AML-193 (cell line): ENCODE measurements at places on chromosomes 2 and 18.
A peak's percentile ranks its signal among the peaks of the same experiment; 100 is the strongest.

- no peak for DNase-seq
Observed at GRCh38 chr2:70627211-70627898, 73.7 kb upstream of the TGFA start.

GRCh38 chr2:127637725-127638252, 8.2 kb upstream of the GPR17 start:
- DNase-seq, result peak; percentile 7

DNA sequence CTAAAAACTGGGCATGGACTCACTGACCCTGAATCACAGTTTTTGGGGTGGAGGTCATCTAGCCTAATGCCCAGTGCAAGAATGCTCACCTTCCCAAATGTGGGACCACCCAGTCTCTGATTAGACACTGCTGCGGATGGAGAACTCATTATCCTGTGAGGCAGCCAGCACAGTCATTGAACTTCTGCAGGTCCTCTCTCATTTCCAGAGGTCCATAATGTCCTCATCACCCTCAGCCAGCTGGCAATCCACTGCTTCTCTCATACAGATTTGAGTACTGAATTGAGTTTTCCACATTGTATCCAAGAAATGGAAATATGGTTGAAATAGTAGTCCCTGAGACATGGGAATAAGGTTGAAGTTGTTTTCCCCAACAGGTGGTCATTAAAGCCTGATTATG, 5.0 kb upstream of the MYO5B start:
- no peak for DNase-seq

- DNase-seq, result no peak
Observed at GRCh38 chr2:226733189-226733858, 66.3 kb downstream of the IRS1 start.

DNA sequence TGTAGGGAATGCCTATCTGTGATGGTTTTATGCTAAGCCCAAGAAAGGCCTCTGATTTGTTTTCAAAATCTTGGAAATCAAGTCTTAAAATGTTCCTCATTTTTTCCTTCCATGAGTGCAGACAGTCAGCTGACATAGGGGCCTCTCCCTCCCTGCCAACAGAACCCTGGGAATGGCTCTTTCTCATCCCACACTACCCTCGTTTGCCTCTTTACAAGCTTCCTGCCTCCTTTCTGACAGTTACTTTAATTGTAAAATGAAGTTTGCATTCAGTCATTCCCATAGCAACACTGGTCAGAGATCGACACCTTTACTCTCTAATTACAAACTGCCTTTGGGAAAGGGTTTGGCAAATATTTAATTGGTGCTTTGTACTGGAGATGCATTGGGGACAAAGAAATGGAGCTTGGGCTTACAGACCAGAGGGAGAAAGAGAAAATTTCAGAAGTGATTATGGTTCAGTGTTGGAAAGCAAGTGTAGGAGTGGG, 25.4 kb downstream of the KIF5C start:
- no peak for DNase-seq

DNA sequence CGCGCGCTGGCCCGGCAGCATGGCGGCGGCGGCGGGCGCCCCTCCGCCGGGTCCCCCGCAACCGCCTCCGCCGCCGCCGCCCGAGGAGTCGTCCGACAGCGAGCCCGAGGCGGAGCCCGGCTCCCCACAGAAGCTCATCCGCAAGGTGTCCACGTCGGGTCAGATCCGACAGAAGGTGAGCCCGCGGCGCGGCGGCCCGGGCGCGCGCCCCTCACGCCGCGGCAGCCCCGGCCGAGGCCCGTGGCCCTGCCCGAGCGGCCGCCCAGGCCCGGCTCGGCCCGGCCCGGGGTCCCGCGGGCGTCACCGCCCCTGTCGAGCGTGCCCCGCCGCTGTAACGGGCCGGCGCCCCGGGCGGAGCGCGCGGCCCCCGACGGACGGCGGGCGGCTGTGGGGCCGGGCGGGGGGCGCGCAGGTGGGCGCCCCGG, 218 bp downstream of the DGKD start:
- DNase-seq, result no peak

DNA sequence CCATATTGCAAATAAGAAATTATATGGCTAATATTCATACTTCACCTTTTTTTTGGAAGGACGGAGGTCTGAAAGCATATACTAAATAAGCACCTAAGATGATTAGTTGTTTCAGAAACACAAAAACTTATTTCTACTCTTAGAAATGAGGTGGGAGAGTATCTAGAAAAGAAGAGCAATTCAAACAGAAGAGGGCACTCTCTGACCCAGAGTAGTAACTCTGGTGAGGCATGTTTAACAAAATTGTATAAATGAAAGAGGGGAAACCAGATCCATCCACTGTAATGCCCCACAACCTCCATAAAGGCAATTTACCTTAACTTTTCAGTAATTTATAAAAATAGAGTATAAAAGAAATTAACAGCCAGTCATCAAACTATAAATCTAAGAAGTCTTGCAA, 669.6 kb upstream of the VRK2 start:
- peak; percentile 44 for DNase-seq

DNA sequence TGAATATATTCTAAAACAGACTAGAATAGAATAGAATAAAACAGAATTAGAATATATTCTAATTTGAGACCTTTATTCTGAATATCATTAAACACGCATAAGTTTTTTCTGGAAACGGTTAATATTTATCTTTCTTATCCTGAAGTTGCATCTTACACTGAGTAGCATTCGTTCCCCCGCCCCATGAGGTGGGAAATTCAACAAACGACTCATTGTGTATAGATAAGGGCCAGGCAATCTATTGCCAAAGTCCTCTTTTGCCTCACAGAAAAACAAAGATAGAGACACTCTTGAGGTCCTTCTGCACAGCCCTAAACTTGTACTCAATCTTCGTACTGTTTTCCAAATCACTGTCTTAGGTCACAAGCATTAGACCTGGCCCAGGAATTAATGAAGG, 98.1 kb downstream of the COL6A3 start:
- no peak for DNase-seq

DNA sequence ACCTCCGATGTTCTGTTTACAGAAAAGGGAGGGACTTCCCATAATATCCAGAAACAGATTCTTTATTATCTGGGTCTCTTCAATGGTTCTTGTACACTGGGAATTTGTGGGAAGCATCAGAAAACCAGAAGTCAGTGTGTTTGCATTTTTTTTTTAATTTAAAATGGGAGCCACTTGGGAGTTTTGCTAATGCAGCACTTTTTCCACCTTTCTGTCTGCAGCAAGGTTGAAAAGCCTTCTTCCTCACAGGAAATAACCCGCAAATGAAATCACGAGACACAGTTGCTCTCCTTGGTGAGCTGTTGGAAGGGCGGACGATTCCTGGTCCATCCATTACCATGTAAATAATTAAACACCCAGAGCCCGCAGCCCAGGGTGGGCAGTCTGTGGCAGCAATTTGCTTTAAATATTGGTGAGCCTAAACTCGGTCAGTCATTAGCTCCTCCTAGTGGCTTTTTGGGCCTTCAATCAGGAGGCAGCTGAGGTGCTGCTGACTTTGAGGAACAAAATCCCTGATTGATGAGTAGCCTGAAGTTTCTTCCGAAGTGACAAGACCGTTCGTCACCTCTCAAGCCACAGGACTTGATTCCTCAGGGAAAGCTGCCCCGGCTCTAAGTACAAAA, 471.5 kb downstream of the EPHA4 start:
- no peak for DNase-seq

- DNase-seq, result no peak
Observed at GRCh38 chr2:119111115-119111975, 47.2 kb downstream of the C1QL2 start.

DNA sequence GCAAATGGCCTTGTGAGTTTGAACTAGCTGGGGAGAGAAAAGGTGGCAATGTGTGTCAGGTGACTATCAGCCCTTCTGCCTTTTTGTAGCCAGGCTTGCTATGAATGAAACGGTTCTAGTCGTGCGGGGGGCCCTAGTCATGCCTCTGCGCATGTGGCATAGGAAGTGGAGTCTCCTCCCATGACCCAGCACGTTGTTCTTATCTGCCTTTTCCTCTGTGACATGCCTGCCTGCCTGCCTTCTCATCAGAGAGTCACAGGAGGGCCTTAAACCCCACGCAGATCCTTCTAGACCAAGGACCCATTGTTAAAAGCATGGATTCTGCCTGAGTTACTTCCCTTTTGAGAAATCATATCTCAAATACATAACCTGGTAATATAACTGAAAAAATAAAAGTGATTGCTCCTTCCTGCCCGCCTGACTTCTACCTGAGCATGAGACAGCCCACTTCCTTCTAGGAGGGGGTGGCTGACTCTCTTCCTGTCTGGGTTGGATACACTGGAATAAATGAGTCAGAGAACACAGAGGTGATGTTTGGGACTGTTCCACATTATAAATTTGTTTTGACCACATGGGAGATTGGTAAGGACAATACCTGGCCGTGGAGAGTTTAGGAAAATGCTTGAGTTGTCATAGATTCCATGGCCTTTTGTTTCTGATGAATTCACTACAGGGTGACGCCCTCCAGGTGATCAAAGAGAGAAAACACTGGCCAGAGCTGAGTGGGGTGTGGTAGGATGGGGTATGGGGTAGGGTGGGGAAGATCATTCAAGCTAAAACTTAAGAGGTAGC, 49.8 kb downstream of the FBLN7 start:
- DNase-seq, result no peak

DNA sequence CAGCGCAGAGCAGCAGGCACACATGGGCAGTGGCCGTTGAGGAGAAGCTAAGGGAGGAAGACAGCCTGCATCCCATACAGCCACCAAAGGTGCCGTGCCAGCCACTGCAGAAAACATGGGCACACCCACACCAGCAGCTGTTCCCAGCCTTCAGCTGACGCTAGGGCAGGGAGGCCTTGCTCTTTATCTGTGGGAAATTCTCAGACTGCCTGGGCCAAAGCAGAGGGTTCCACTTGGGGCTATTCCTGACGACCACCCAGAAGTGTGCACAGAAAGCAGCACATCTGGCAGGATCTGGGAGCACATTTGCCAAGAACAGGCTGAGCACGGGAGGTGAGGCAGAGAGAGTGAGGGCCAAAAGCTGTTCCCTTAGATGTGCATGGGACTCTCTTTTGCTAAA, 101.3 kb upstream of the SOX11 start:
- DNase-seq, result no peak

DNA sequence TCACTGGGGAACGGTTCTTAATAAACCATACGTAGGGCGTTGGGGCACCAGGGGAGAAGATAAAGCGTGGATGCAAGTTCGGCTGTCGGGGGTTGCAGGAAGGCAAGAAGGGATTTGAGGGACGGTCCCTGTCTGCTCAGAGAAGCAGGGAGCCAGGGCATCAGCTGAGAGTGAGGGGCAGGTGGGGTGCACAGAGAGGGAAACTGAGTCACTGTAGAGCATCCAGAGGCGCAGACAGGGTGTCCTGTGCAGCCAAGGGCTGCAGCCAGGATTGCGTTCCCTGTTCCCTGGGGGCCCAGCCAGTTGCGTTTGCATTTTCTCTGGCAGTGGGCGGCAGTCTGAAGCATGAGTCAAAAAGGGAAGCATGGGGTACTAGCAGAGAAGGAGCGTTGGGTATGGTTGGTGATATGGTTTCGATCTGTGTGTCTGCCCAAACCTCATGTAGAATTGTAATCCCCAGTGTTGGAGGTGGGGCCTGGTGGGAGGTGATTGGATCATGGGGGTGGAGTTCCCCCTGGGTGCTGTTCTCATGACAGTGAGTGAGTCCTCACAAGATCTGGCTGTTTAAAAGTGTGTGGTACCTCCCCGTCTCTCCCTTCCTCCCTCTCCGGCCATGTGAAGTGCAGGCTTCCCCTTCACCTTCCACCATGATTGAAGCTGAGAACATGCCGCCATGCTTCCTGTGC, 202.9 kb downstream of the NDUFA10 start:
- DNase-seq, result no peak

- DNase-seq, result no peak
Observed at GRCh38 chr2:128309280-128310093, 9.2 kb downstream of the HS6ST1 start.

DNA sequence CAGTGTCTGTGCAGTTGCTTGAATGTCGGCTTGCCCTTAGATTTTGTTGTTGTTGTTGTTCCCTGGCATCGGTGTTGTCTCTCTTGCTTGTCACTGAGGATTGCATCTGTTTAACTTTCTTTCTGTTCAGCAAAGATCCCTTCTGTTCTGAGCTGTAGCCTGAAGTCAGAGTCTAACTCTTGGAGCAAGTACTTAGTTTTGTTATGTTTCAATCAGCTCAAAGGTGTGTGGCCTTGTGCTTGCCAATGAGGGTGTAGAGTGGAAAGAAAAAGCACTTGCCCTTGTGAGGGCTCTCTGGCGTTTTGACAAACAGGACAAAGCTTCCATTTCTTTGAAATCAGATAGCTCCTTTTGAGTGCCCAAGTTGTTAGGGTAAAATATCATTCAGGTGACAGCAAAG, 757.1 kb upstream of the CDH7 start:
- DNase-seq, result no peak

DNA sequence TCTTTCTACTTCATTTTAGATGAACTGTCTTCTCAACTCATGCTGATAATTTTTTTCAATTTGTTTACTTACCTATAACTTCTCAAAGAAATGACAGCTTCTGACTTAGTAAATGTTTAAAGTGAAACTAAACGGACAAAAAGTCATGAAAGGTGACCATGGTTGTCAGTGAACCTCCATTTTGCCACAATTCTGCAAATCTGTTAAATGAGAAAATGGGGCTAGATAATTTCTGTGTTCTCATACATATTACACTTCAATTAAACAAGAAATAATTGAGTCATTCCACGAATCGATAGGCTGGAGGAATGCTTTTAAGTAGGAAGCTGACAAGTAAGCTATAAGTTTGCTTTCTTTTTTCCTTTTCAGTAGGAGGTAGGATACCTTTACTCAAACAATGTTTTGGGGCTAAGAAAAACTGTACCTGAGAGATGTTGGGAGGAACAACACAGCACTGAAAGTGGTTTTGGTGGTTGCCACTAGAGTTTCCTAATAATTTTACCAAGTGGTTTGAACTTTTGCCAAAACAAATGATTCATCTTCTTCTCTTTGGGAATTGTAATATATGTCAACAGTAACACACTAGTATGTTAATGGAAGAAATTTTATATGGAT, 17.1 kb downstream of the DYNAP start:
- DNase-seq, result peak; percentile 68

GRCh38 chr2:200873560-200873959, 9.1 kb upstream of the CLK1 start:
- no peak for DNase-seq

- DNase-seq, result no peak
Observed at GRCh38 chr2:155266109-155266508, 567.6 kb downstream of the KCNJ3 start.

DNA sequence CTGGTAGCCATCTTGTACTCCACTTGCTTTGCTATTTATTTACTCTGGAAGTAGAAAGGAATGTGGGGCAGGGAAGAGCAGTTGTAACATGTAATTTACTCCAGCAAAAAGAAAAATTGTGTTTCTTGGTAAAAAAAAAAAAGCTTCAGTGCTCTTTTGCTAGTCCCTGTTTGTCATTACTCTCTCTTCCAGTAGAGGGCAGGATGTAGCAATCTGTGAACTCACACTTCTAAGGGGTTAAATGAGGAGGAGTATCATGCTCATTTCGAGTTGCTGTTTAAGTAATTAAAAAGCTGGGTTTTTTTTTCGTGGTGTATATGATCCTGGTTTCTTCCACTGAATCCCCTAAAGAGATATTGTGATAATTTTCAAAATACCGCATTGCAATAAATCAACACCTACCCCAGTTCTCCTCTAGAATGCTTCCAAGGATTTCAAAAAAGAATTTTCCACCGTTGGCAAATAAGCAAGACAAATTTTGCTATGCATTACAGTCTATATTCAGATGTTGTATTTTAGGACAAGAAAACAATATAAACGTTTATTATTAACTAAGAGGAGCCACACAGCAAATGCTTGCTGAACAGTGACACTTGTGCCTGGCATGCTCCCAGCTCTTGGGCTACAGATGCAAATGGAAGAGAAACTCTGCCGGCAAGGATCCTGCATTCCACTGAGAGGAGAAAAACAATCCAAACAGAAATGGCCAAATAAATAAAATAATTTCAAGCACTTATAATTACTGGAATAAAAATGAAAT, 261.6 kb downstream of the ASXL3 start:
- peak; percentile 19 for DNase-seq

- no peak for DNase-seq
Observed at GRCh38 chr2:1591461-1591770, 152.9 kb downstream of the PXDN start.
